ENCODE measurements at places on chromosomes 11 and 22. TPM values are rescaled to one million over a fixed set of nuclear protein-coding genes. Genes with fewer than 3 reads are reported as not detected.

- DNase-seq, result no peak
These were observed 62.6 kb downstream of the PPME1 start for GRCh38 chr11:74233683-74234082.

The PTPRCAP gene
- total RNA-seq, result 5.2 TPM

DNA sequence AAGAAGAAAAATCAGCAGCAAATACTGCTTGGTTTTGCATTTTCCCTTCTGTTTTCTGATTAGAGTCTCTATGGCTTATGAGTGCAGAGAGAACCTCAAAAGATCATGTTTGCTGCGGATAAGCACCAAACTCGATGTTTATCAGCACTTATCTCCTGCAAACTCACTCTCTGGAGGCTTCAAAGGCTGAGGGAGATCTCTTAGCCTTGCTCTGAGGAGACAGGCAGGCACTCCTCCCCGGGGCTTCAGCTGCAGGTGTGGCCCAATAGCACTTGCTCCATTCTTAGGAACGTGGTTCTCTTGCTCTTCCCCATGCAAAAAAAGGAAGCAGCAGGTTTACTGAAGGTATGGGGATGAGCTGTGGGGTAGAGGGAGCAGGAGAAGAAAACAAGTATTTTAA is 45.1 kb downstream of the FLI1 start:
- DNase-seq, result no peak

The PDE3B gene
- 25.8 TPM for total RNA-seq

The PATE4 gene
- total RNA-seq, result not detected

The RRM1 gene
- total RNA-seq, result 31.4 TPM

GRCh38 chr11:74380746-74381439 is 17.3 kb downstream of the PGM2L1 start:
- no peak for DNase-seq

- DNase-seq, result no peak
These were observed 2.7 kb downstream of the C2CD2L start for GRCh38 chr11:119109843-119110242.

The UBQLNL gene
- total RNA-seq, result 38.7 TPM

DNA sequence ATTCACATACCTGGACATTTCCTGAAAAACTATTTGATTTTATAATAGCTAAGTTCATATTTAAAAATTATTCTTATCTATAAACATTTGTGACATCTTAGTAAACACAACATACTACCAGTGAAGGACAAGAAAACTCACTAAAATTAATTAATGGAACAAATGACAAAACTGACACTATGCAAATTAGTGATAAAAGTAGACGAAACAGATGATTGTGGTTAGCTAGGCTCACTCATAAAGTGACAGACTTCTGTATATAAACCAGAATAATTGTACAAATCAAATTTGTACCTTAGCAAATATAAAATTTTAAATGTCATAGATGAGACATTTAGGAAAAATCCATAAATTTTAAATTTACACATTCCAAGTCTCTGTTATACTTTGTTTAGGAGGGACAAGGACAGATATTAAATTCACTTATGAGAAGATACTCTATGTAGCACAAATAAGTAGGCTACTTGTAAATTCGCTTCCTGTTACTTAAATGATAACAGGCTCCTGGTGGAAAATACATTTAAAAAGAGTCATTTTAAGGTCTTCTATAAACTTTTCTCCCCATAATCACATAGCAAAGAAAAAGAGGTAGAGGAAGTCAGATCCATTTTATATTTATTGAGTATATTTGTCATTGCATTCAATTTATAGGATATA is 81.2 kb downstream of the KIF18A start:
- DNase-seq, result no peak

The MRGPRX4 gene
- not detected for total RNA-seq

- DNase-seq, result no peak
These were observed 169.6 kb upstream of the ANO3 start for GRCh38 chr11:26162291-26162690.

The SCGB1D2 gene
- total RNA-seq, result not detected

The RFPL1 gene
- 0.71 TPM for total RNA-seq

The TRIM49 gene
- total RNA-seq, result 0.43 TPM

DNA sequence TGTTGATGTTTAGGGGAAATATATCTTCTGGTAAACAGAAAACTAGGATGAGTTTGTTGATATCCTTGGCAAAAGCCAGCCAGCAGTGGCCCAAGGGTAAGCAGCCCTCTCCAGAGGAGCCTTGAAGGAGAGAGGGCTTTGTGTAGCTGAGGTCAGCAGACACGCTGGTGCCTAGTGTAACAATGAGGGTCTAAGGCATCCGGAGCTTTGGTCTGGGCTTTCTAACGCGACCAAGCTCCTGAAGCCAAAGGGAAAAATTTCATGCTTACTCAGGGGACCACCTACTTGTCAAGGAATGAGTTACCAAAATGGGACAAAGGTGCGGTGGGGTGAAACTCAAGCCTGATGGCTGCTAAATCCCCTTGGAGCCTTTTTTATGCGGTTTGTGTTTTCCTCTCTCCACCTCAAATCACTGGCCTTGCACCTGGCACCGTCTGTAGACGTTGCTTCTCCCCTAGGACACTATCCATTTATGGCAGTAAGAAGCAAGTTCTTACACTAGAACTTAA is 134.9 kb downstream of the DBX1 start:
- no peak for DNase-seq

GRCh38 chr11:119788911-119789560 is 60.0 kb upstream of the NECTIN1 start:
- DNase-seq, result no peak

The FADS2 gene
- total RNA-seq, result 123 TPM

The PTPN5 gene
- 10.2 TPM for total RNA-seq

GRCh38 chr11:62647609-62648005 is 1.2 kb upstream of the GANAB start:
- DNase-seq, result no peak

The BID gene
- total RNA-seq, result 8.4 TPM

DNA sequence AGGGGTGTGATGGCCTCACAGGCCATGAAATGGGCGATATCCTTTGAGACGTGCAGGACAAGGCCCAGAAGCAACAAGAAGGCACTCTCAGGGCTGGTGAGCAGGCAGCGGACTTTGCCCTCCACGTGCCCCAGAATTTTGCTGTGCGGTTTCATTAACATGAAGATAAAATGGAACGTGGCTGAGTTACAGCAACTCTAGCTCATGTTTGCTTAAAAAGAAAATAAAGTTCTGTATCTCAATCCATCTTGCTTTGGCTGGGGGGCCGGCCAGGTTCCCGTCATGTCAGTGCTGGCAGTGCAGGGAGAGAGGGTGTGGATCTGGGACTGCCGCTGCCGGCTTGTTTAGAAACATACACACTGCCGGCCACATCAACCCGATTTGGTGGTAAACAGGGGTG is 370.1 kb downstream of the OPCML start:
- DNase-seq, result no peak

GRCh38 chr11:120881596-120881995 is 142.3 kb upstream of the TBCEL start:
- DNase-seq, result no peak

- peak; percentile 94 for DNase-seq
These were observed at the start of gene TRAF6 for GRCh38 chr11:36509694-36510593. TRAF6 (minus strand) TSS chr11:36510272; CDS start chr11:36501515, 8,757 bp downstream.

GRCh38 chr11:38693306-38693705 is 2095.3 kb upstream of the RAG2 start:
- no peak for DNase-seq

DNA sequence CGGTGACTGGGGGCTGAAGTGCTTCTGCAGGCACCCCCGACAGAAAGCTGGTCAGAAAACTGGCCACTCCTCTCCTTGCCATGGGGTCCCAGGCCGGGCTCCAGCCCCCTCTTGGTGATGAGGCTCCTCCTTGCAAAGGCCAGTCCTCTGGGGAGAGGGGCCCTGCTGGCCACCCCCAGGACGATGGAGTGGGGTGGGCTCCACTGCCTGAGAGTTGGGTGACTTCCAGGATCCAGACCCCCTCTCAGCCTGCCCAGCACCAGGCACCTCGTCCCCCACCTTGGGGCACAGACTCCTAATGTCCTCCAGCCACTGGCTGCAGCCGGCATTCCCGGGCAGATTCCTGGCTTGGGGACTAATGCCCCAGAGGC is 441 bp upstream of the RPS6KA4 start:
- DNase-seq, result no peak

DNA sequence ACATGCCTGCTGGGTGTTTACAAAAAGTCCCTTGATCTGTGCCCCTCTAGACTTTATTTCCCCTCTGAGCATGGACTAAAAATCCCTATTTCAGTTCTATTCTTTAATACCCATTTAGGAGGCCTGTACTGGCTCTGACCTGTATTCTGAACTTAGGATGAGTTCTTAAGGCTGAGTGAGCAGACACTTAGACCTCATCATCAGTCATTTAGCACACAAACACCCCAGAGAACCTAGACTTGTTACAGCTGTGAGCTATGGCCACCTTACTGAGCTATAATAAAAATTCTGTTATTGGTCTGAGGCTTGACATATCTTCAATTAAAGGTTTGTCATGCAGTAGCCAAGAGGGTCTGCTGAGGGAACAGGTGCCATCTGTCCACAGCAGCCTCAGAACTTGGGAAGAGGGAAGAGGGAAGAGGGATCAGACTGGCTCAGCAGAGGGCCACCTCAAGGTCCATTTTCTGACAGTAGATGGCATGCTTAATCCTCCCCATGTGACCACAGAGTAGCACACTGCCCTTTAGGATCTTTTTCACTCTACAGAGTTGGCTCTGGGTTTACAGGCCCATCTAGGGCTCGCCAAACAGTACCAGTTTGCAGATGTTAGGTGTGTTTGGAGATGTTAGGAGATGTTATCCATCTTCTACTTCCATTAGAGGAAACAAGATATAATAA is 30.2 kb upstream of the RRM1 start:
- DNase-seq, result no peak

DNA sequence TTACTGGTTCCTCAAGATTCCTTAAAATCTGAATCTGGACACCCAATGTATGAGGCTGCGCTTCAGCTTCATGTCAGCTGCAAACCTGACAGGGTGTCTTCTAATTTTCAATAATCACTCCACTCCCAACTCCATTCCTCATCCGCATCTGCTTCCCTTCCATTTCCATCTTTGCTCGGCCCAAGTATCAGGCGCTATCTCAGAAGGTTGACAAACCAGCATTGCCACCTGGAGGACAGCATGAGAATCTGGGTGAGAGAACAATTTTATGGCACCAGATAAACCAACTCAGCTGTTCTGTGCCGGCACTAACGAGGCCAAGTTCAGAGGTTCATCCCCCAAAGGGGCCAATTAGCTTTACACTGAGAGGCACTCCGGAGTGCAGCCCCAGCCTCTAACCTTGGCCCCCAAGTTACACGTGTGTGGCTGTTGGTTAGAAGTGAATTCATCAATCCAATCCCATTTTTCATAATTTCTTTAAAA is 79.1 kb upstream of the LMO2 start:
- peak; percentile 75 for DNase-seq
